ENCODE measurements at places on chromosomes 2 and 18.

GRCh38 chr18:13026583-13027270 lies 35.6 kb downstream of the CEP192 start:
- H3K27me3 ChIP-seq: no peaks in the 10 kb centered on the region
- H3K4me3 ChIP-seq: no peak overlapping the region
- H3K27ac ChIP-seq: no peak overlapping the region
- peaks cover 2% of the 10 kb centered on the region for H3K36me3 ChIP-seq
- no peaks in the 10 kb centered on the region for H3K4me1 ChIP-seq
- peak; percentile 61 for DNase-seq

GRCh38 chr2:195737511-195738325 lies 80.7 kb downstream of the SLC39A10 start:
- DNase-seq: peak; percentile 89
- no peaks in the 10 kb centered on the region for H3K27me3 ChIP-seq
- H3K4me3 ChIP-seq: no peak overlapping the region

GRCh38 chr2:208265371-208265800 lies 669 bp upstream of the PIKFYVE start:
- peak overlapping the region; percentile 69 for H3K4me3 ChIP-seq
- no peaks in the 10 kb centered on the region for H3K27me3 ChIP-seq
- DNase-seq: no peak
- H3K27ac ChIP-seq: peak overlapping the region; percentile 86
- no peaks in the 10 kb centered on the region for H3K36me3 ChIP-seq

DNA sequence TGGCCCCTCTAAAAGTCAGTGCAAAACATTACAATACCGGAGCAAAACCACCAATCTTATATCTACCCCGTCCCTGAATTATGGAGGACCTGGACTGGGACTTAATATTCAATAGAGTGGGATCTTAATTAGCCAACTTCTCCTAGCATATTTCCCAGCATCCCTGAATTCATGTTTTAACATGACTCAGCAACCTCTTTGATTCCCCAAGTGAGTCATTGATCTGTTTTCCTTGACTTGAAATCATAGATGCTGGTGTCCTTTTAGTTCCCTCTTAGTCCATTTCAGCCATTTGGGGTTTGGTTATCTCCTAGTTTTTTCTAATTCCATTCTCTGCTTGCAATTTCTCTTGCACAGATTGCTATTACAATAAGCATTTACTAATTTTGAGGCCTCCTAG lies 677.7 kb upstream of the CELF4 start:
- H3K4me3 ChIP-seq: no peak overlapping the region
- H3K36me3 ChIP-seq: no peaks in the 10 kb centered on the region
- no peak for DNase-seq
- no peaks in the 10 kb centered on the region for H3K4me1 ChIP-seq

DNA sequence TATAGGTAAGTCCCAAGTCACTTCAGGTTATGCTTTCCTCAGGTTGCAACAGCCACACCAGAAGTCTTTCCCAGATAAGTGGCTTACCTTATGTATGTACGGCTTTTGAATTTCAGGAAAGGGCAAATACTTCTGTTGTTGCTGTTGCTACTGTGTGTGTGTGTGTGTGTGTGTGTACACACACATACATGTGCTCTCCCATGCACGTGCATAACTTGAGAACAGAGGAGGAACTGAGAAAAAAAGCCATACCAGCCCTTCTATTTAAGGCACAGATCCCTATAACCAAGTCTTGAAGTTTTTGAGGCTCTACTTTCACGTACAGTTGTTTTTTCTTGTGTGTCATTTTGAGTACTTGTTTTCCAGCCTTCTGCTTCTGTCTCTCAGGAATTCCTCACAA lies 62.4 kb downstream of the WDPCP start:
- H3K4me1 ChIP-seq: no peaks in the 10 kb centered on the region
- no peaks in the 10 kb centered on the region for H3K27me3 ChIP-seq
- no peak for DNase-seq
- no peak overlapping the region for H3K4me3 ChIP-seq
- no peaks in the 10 kb centered on the region for H3K36me3 ChIP-seq

DNA sequence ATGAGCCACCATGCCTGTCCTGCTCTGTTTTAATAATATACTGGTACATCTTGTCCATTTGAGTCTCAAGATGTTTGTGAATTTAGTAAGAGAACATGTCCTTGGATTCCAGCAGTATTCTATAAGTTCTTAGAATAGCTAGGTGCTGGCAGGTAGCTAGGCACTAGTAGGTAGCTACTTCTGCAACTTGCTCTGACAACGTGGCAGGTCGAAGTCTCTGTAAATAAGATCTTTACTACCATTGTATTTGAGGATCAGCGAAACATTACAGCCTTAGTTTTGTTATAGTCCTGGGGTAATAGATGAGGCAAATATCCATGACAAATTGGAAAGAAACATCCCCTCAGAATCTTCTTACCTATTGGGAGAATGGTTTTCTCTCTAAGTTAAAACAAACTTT lies 14.2 kb upstream of the PRELID3A start:
- no peak overlapping the region for H3K27ac ChIP-seq
- DNase-seq: no peak
- H3K4me1 ChIP-seq: no peaks in the 10 kb centered on the region
- H3K36me3 ChIP-seq: no peaks in the 10 kb centered on the region
- no peak overlapping the region for H3K4me3 ChIP-seq

Data from fibroblast of lung (primary cell).